Colonic mucosa (tissue), 4 donors: ENCODE measurements at places on chromosomes 2 and 18. TPM values are rescaled to one million over a fixed set of nuclear protein-coding genes. Genes with fewer than 3 reads are reported as not detected.

DNA sequence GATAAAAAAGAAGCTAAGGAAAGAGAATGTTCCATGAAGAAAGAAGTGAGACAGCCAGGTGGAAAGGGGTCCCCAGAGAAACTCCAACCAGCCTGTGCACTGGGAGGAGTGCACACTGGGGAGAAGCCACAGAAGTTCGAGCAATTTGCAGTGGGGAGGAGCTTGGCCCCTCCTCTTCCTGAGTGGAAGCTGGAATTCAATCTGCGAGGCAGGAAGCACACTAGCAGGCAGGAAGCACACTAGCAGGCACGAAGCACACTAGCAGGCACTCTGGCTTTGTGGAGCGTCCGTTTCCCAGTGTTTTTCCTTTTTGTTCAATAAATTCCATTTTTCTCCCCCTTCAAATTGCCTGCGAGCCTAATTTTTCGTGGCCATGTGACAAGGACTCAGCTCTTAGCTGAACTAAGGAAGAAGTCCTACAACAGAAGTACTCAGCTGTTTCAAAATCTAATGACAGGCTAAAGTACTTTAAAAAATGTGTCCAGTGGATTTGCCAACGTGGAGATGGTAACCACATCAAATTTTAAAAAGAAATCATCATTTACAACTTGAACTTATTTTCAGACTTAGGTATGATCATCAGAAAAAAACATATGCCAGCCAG is 21.4 kb upstream of the SPIRE1 start:
- DNase-seq, result peak; percentile 29

- DNase-seq, result no peak
Observed at GRCh38 chr2:191699341-191699945, 21.5 kb downstream of the NABP1 start.

The TTN gene
- 0.99 TPM for total RNA-seq

- DNase-seq, result peak; percentile 20
Observed at GRCh38 chr18:5542515-5543035, 1.2 kb downstream of the EPB41L3 start.

The CFAP65 gene
- total RNA-seq, result 1.6 TPM

- no peak for DNase-seq
Observed at GRCh38 chr2:186868344-186868743, 19.4 kb upstream of the ZSWIM2 start.

DNA sequence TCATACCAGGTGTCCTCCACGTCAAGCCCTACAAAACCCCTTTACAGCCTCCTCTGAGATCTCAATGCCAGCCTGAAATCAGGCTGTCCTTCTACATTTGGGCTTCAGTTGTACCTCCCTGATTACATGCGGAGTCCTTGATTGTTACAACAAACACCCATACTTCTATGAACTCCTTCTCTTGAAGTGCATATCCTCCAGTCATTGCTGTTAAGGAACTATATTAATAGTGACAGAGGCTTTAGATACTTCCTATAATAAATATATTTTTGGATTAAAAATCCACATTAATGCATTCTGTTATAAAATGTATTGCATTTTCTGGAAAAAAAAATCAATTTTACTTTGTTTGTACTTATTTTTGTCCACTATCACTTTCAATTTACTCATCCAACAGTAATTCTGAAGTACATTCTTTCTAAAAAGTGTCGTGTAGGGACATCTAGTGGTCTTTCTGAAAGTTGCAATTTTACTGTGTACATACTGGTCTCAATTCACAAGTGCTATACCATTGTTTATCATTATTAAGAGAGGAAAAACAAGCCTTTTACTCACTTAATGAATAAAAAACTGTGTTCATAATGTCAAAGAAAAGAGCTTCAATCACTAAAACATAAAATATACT is 316.4 kb downstream of the DSEL start:
- DNase-seq, result no peak

The DSC3 gene
- 0.27 TPM for total RNA-seq

- DNase-seq, result no peak
Observed at GRCh38 chr18:78246050-78246449, 733.6 kb upstream of the SALL3 start.

The ICOS gene
- total RNA-seq, result 0.32 TPM

GRCh38 chr2:174611854-174612253 is 14.2 kb upstream of the WIPF1 start:
- no peak for DNase-seq

- DNase-seq, result no peak
Observed at GRCh38 chr2:88187927-88188326, 17.8 kb downstream of the THNSL2 start.

DNA sequence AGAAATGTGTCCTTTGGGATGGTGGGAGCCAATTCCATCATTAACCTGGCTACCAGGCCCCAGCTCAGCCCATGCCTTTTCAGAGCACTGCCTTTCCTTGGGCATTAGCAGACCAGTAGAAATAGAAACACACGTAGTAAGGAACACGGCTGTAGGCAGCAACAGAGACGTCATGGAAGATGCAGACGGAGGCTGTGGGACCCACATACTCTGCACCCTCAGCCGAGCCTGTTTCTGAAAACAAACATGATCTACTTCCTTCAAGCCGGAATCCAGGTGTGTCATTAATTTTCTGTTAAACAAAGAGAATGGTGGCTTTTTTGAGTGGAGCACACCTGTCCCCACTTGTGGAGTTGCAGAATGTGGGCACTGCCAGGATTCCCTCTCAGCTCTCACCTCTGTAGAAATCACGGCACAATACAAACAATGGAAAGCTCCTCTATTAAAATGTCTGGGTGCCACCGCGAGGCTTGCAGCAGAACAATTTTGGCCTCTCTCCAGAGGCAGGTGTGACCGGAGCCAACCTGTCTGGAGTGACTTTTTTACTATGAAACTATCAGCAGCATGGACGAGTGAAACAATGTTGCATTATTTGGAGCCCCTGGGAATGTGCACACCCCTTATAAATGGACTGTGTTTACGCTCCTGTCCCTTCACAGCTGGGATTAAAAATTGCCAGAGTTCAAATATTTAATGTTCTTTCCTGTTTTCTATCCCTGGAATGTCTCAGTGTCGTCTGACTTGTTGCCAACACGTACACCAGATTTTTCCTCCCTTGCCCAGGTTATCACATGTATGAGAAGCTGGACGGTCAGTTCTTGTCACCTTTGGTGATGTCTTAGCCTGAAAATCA is 31.7 kb downstream of the SPP2 start:
- peak; percentile 64 for DNase-seq

GRCh38 chr2:41540272-41540998 is 507.4 kb upstream of the PKDCC start:
- DNase-seq, result no peak

GRCh38 chr2:85009019-85009618 is 38.2 kb downstream of the KCMF1 start:
- no peak for DNase-seq

The PDE1A gene
- total RNA-seq, result 3.9 TPM

The HOXD10 gene
- total RNA-seq, result 1.9 TPM

- DNase-seq, result peak; percentile 54
Observed at GRCh38 chr18:22559414-22560274, 141.9 kb upstream of the CTAGE1 start.

- DNase-seq, result no peak
Observed at GRCh38 chr2:205473791-205474190, 208.5 kb upstream of the NRP2 start.

DNA sequence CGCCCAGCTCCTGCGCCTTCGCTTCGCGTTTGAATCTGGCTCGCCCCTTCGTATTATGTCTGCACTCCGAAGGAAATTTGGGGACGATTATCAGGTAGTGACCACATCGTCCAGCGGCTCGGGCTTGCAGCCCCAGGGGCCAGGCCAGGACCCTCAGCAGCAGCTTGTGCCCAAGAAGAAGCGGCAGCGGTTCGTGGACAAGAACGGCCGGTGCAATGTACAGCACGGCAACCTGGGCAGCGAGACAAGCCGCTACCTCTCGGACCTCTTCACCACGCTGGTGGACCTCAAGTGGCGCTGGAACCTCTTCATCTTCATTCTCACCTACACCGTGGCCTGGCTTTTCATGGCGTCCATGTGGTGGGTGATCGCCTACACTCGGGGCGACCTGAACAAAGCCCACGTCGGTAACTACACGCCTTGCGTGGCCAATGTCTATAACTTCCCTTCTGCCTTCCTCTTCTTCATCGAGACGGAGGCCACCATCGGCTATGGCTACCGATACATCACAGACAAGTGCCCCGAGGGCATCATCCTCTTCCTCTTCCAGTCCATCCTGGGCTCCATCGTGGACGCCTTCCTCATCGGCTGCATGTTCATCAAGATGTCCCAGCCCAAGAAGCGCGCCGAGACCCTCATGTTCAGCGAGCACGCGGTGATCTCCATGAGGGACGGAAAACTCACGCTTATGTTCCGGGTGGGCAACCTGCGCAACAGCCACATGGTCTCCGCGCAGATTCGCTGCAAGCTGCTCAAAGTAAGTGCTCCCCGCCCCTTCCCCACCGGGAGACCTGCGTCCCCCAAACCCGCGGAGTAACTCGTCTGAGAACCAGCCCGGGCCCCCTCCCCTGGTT is 453 bp downstream of the KCNJ3 start:
- no peak for DNase-seq

The KCNF1 gene
- 0.22 TPM for total RNA-seq

The LYG2 gene
- total RNA-seq, result not detected

DNA sequence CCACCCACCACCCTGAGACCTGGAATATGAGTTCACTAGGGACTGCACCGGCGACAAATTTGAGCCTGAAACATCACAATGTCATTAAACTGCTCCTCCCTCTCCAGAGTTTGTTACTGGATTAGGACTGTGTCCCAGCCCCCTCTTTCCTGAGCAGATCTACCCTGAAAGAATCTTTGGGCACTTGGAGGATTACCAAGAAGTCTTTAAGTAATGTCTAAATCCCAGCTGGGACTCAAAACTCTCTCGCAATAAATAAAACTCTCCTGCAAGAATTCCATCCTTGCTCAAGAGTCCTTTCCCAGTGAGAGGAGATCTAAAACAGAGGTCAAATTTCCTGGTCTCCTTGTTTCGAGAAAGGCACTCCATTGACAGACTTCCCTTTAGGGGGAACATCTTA is 20.9 kb downstream of the GKN2 start:
- no peak for DNase-seq

The ANTXR1 gene
- 8.1 TPM for total RNA-seq

DNA sequence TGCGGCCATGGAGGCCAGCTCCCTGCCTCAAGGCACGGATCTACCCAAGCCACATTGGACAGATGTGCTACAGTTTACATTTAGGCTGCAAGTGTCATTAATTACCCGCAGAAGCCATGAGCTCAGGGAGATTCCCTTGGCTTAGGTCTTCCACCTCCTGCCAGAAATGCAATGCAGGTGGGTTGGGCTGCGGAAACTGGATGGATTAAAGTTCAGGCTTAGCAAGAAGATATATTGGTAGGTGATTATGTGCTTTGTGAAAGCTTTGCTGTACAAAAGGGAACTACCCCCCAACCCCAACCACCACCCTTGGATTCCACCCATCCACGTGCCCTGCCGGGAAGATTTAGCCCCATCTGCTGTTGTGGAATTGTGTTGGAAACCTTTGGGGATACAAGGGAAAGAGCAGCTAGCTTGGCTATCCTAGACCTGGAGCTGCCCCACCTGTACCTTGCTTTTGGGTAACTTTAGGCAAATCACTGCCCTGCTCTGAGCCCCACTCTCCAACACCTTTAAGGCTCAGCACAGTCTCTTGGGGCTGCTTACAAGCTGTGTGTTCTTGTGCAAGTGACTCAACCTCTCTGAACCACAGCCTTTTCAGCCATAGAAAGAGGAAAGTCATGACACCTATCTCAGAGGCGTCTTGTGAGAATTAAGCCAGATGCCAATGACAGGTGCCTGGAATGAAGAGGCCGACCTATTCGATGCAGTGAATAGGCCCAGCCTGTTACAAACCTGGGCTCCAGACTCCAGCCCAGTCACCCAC is 141.6 kb upstream of the GLI2 start:
- no peak for DNase-seq

- DNase-seq, result no peak
Observed at GRCh38 chr2:231662811-231663457, 45.4 kb upstream of the PTMA start.

The DSG1 gene
- total RNA-seq, result not detected

DNA sequence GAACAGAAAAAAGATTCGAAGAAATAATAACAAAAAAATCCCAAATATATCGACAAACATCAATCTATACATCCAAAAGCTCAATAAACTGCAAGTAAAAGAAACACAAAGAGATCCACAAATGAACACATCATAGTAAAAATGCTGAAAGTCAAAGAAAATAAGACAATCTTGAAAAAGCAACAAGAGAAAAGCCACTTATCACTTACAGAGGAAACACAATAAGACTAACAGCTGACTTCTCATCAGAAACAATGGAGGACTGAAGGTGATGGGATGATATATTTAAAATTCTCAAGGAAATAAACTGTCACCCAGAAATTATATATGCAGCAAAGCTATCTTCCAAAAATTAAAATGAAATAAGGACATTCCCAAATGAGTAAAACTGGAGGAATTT is 140.3 kb downstream of the NDUFA10 start:
- DNase-seq, result no peak

The APOB gene
- 3.3 TPM for total RNA-seq

GRCh38 chr2:177422271-177422670 is 29.7 kb downstream of the AGPS start:
- DNase-seq, result no peak

The CD226 gene
- 1.0 TPM for total RNA-seq

The RUFY4 gene
- total RNA-seq, result not detected
